Sigmoid colon (tissue), 7 donors: ENCODE measurements at places on chromosomes 4 and X.

GRCh38 chr4:57055886-57056285 is 54.3 kb downstream of the IGFBP7 start:
- peak; percentile 86 for DNase-seq

DNA sequence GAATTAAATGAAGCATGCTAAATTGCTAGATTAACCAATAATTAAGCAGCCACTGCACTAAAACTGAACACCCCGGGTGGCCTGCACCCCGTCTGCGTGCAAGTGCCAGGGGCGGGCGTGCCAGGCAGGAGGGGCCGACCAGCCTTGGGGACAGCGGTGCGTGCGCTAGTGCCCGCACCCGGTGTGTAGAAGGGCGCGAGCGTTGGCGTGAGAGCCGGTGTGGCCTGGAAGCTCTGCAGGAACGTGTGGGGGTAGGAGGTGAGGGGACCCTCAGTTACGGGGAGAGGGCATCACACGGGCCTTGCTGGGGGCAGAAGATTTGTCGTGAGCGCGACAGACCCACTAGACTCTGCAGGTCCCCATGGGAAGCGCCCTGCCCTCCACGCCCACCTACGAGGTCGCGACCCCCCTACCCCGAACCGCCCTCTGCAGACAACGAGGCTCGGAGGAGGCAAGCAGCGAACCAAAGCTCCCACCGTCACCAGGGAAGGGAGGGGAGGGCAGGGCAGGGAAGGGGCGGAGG is 105.8 kb downstream of the FAM53A start:
- DNase-seq = peak; percentile 66

GRCh38 chr4:188295899-188296298 is 156.7 kb downstream of the TRIML1 start:
- DNase-seq = no peak

- no peak for DNase-seq
Observed at GRCh38 chrX:148588649-148589310, 88.4 kb downstream of the AFF2 start.

- DNase-seq = no peak
Observed at GRCh38 chr4:153215921-153216320, 11.7 kb downstream of the TRIM2 start.
